ENCODE measurements at places on chromosomes 13 and 19.

DNA sequence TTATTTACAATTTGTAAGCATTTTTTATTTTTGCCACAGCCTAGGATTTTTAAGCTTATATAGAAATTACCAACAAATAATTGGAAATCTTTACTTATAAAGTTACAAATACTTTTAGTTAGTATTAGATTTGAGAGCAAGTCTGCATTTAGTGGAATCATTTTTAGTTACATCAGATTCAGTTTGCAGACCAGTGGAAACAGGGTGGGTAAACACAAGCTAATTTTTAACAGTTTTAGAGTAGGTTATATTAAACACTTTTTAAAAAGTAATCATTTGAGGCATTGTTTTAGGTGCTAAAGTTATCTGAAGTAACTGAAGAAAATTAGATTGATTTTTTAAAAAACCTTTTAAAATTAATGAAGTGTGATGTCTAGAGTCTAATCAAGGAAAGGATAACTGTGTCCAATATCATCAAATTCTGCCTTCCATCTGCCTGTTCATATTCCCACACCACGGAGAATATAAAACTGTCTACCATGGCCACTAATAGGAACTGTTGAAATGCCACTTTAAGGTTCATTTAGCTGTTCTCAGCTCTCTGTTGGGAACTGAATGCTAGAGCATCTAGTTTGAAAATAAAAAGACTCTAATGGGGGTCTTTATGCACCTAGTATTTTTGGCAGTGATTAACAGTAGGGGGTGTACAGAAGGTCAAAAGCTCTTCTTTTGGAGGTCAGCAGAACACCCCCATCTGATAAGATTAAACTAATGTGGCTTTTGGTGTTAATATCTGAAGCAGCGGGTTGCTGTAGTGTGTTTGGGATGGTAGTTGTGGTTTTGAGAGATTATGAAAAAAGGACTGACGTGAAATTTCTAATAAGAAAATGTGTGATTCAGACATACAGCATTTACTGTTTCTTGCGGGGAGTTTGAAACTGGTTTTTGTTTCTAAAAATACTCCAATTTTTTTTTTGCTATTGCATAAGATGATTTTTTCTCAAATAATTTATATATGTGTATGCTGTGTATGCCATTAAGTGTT, 66.5 kb downstream of the NDFIP2 start:
- peak; percentile 12 for DNase-seq

- DNase-seq: no peak
Measured at GRCh38 chr13:74715718-74716117, 581.5 kb upstream of the KLF12 start.

DNA sequence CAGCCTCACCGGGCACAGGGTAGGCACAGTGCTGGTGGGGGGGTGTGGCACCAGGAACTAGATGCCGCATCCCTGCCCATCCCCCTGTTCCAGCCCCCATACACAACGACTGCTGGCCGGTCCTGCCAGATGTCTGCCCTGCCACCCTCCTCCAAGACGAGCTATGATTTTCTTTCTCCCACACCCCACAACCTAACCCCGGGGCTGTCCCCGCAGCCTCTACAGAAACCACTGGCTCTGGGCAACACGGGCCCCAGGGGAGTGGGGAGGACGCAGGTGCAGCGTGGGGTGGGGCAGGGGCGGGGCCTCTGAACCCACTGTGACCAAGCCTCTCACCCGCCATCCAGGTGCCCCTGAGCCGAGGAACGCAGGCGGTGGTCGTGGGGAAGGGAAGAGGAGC, 15.5 kb downstream of the PGLS start:
- no peak for DNase-seq

- no peak for DNase-seq
Measured at GRCh38 chr19:54062643-54063042, 1.1 kb downstream of the VSTM1 start.

- DNase-seq: no peak
Measured at GRCh38 chr19:8081569-8082550, 29.3 kb downstream of the CCL25 start.

DNA sequence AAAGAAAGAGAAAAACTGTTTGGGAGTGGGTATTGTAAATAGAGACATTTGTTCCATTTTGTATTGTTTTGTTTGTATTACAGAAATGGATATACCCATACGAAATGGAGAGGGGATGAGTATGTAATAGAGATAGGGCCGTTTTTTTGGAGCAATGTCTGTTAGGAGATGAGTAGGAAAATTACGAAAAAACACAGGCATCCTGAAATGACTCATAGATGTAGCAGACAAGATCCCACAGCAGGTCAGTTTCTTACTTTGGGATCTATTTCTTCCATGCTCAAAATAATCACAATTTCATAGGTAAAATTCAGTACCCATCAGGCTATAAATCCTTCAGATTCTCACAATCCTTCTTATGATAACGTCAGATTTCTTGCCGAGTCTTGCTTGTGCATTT, 779.4 kb upstream of the SLITRK1 start:
- no peak for DNase-seq

DNA sequence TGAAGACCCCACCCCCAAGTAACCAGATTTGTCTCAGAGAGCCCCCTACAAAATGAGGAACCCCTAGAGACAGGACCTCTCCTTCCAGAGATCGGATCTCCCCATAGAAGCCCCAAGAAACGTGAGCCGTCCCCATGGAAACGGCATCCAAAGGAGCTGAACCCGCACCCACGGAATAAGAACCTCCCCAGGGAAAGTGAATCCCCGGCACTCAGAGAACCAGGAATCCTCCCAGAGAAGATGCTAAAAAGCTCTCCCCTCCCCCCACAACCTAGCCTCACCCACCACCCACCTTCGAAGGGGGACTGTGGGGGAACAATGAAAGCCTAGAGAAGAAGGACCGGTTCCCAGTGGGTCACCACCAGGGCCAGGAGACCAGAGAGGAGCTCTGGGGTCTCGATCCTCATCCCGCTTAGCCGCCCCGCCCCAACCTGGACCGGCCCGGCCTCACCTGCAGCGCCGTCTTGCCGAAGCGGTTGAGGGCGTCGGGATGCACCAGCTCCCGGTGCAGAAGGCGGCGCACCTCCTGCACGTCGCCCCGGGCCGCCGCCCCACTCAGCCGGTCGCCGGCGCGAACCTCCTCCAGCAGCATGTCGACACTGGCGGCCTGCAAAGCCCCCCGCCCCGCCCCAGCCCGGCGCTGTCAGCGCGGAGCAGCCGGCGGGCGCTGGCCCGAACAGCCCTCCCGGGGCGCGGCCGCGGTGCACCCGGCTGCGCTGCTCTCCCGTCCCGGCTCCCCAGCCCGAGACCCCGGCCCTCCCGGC, 535 bp downstream of the CDKN2D start:
- DNase-seq: no peak

- DNase-seq: no peak
Measured at GRCh38 chr13:61728471-61728870, 312.8 kb upstream of the PCDH20 start.

DNA sequence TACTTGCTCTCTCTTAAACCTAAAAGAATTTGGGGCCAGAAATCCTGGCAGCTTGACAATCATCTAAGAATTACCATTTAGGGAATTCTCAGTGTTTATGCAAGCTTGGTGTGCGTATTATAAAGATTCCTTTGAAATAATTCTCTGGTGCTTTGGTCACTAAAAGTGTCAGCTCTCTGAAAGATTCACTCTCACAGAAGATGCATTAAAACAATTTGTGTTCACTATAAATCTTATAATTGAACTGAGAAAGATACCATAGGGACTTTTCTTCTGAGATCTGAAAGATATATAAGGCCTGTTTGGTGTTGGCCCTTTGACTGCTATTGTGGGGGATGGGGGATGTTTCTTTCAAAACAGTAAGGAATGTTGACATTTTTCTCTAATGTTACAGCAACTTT, 27.3 kb downstream of the EPSTI1 start:
- DNase-seq: no peak

DNA sequence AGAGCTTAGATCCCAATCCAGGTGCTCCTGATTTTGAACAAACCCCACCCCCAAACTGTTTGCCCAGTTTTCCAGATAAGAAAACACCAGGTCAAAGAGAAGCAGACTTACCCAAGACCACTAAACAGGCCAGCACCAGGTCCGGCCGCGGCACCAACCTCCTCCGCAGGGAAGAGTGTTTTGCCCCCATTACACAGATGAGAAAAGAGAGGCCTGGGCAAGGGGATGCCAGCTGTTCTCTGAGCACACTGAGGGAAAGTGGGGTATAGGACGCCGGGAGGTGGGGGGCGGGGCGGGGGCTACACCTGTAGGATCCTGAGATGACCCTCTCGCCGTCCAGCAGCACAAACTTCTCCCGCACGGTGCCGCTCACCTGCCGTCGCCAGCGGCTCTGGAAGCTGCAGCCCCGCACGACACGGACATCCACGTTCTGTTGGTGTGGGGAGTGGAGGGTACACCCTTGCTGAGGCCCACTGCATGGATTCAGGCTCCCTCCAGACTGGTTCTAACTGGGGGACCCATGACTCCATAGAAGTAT, 3.1 kb downstream of the SPACA4 start:
- no peak for DNase-seq

- no peak for DNase-seq
Measured at GRCh38 chr13:76929320-76929719, 19.0 kb upstream of the ACOD1 start.

DNA sequence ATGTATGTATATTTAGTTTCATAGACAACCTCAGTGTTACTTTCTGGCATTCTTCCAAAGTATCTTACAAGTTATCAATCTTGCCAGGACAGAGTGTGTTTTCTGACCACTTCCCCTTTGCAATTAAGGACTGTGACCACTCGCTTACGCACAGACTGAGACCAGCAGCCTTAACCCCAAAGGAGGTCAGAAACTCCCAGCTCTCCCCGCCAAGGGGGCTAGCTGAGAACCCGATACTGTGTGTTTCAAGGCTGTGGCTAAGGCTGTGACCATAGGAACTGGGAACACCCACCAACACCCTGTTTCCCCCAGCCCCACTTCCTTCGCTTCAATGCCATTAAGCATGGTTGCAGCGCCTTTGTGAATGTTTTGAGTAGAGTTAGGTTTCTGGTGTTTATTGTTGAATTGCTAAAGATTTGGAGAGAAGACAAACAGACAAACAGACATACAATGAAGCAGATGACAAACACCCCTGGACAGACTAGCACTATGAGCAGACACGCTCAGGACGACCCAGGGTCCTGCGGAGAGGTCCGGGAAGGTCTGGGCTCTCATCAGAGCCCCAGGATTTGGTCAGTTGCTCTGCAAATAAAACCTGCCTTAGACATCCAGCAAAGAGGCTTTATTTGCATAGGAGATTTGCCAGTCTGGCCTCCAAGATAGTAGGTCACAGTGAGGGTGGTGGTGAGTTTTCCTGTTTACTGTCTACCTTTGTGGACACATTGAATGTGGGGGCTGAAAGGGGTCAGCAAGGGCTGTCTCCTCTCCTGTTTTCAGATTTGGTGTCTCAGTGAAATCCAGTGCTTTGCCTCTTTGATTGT, 25.0 kb upstream of the TNFSF11 start:
- no peak for DNase-seq

GRCh38 chr19:47351548-47351947, 2.4 kb downstream of the DHX34 start:
- DNase-seq: no peak

DNA sequence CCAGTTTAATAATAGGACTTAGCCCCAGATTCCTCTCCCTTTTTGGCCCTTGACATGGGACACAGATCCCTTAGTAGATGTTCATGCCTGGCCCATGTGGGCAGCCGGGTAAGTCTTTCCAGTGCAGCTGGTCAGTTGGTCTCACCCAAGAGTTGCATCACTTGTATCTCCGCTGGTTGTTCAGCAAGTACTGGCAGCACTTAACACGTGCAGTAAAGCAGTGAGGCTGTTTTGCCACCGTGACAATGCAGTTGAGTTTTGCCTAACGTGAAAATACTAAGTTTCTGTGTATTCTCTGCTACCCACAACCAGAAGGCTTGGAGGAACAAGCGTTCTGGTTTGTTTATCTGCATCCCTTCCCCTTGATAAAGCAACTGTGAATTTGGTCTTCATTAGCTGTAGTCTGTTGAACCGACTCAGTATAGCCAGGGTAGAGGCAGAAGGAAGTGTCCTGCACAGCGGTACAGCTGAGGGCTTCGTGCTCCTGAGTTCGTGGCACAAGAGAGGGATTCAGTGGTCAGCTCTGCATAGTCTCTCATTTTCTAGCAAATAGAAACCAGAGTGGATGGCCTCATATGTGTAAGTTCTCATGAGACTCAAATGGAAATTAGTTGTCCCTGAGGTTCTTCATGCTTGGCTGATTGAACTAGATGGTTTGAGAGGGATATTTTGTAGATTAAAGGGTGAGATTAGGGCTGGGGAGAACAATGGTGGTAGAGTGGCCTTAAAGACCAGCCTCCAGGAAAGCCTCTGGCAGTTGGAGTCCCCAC, 50.3 kb downstream of the ARHGEF7 start:
- DNase-seq: no peak

- no peak for DNase-seq
Measured at GRCh38 chr13:39313721-39314120, 275.5 kb downstream of the NHLRC3 start.

DNA sequence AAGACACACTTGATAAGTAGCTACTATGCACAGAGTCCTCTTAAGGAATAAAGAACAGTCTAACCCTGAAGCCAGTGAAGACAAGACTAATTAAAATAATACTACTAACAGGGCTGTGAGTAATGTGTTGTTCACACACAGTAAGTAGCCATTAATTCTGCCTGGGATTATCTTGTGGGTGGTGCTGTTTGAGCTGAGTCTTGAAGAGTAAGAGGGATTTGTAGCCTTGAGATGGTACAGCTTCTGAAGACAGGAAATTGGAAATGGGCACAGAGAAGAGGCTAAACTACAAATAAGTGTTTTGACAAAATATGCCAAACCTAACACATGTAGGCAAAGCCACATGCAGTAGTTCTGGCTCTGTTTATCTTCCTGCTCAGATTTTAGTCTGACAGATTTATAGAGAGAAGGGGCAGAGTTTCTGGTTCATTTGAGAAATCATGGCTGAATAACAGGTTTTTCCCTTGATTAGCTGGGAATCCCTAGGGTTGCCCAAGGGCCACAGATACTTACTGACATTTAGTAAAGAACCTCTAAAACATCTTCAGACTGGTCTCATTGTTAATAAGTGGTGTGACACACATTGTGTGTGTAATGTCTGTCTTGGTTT, 38.0 kb downstream of the ITGBL1 start:
- DNase-seq: no peak

DNA sequence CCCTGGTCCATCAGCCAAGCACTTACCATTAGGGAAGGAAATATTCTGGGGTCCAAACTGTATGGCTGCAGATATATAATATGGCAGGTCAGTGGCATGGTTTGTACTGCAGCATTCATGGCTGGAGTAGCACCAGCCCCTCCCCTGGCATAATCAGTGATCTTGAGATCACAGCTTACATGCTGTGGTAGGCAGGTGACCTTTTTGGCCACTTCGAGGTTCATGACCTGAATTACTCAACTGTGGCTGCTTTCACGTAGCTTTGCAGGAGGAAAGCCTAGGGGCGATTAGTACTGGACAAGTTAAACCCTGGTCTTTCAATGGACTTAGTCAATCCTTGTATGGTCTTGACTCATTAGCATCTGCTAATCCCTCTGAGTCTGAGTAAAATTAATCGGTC, 169.8 kb downstream of the SPRY2 start:
- DNase-seq: no peak

- peak; percentile 59 for DNase-seq
Measured at GRCh38 chr19:18865973-18866799, 29.8 kb downstream of the CERS1 start.

GRCh38 chr19:2503521-2504109, 27.7 kb downstream of the GADD45B start:
- peak; percentile 13 for DNase-seq
